ENCODE measurements at places on chromosomes 11 and 22. TPM values are rescaled to one million over a fixed set of nuclear protein-coding genes. Genes with fewer than 3 reads are reported as not detected.
A peak's percentile ranks its signal among the peaks of the same experiment; 100 is the strongest.

GRCh38 chr11:19889531-19889930 is 176.9 kb downstream of the NAV2 start:
- no peak for DNase-seq

GRCh38 chr22:40499209-40499623 is 128.8 kb downstream of the SGSM3 start:
- peak; percentile 84 for DNase-seq

GRCh38 chr11:8258784-8259183 is 4.9 kb downstream of the LMO1 start:
- DNase-seq, result no peak

DNA sequence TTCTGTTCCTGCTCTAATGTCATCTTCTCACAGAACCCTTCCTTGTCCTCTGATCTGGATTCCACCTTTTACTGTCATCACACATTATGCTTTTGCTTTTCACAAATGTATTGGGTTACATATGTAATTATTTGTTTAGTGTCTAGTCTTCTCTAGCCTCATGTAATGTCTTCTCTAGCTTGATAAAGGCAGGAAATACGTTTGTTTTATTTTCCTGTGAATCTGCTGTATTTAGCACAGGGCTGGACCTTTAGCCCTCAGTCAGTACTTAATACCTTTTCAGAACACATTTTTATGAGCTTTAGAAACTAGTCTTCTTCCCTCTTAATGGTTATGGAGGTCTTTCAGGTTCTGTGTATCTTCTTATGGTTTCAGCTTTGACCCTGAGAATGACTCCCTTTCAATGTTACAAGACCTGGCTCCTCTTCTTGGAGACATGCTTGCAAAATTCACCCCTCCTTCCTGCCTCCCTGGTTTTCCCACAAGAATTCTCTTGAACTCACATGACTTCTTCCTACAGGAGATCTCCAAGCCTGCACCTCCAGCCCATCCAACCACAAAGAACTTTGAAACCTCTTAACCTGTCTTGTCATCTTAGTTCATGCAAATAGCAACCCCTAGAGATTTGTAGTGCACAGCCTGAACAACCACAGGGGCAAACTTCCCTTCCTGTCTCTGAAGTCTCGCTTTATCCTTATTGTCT is 132.7 kb upstream of the DDI1 start:
- no peak for DNase-seq

Gene IRAG1
- 0.13 TPM for total RNA-seq

All from HepG2 (cell line).